NCI-H345 (cell line): ENCODE measurements at places on chromosomes 16 and 17.

- DNase-seq = no peak
Measured at GRCh38 chr16:18047761-18048160, 288.8 kb downstream of the NPIPA8 start.

- DNase-seq = no peak
Measured at GRCh38 chr16:11411059-11411550, 65.8 kb downstream of the RMI2 start.

GRCh38 chr17:4807605-4808377 is 839 bp downstream of the PLD2 start:
- no peak for DNase-seq

DNA sequence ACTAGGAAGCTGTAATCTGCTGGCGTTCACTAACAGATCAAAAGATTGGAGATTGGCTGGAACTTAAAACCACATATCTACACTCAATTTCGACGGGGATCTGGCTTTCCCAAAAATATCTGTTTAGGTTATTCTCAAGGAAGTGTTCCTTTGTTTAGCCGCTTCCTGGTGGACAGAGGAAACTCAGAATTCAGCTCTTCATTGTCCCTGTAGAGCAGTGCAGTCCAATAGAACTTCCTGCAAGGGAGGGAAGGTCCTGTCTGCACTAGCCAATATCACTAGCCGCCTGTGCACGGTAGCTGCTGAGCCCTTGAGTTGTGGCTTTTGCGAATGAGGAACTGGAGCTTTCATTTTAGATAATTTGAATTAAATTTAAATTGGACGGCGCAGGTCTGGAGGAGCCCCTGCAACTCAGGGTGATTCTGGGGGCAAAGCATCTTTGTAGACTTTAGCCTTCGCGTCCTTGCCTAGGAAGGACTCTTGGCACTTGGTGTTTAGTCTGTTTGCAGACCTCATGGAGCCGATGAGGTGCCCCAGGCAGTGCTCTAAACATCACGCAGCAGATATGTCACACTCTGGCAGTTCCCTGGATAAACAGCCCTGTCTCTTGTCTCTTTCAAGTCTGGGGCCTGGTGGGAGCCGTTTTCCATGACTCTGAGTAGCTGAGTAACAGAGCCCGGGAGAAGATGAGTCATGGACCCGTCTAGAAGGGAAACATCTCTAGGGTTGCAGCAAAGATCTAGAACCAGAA is 122.2 kb downstream of the CCDC182 start:
- DNase-seq = no peak

DNA sequence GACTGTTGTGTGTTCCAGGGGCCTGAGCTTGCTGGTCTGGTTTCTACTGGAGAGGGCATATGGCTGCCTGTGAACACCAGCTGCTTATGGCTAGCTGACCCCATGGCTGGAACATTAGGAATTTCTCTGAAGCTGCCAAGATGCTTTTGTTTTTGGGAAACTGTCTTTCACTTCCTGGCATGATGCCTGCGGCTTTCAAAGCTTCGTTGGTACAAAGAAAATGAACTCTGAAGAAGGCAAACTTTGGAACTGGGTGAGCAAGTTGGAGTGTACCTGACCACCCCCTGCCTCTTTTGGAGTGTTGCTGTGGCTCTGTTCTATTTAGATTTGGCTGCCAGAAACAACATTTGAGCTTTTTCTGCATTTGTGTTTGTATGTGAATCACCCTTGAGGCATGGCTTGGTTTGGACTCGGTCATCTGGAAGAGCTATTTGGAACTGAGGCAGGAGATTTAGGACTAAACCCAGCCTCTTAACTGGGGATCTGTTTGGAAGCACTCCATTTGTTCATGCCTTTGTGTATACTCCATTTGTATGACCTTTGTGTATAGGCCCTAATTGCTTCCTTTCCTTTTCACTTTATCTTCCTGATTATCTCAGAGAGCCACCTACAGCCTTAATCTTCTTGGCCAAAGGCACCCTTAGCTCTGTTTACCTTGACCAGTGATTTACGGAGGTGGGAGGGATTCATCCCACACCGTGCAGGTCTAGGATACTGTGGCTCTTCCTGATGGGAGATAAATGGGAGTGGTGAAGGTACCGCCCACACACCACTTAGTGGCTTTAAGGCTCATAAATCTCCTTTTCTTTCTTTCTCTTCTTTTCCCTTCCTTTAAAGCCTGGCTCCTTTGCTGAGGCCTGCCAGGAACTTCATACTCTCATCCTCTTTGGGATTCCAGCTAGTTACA is 7.3 kb upstream of the CPHXL start:
- DNase-seq = no peak
